GM13977 (cell line): ENCODE measurements at places on chromosomes 11 and 22.

GRCh38 chr22:35540595-35541253 lies at the start of gene RASD2:
RASD2 (plus strand) TSS chr22:35540831; CDS start chr22:35546810, 5,979 bp downstream.
- DNase-seq, result no peak

DNA sequence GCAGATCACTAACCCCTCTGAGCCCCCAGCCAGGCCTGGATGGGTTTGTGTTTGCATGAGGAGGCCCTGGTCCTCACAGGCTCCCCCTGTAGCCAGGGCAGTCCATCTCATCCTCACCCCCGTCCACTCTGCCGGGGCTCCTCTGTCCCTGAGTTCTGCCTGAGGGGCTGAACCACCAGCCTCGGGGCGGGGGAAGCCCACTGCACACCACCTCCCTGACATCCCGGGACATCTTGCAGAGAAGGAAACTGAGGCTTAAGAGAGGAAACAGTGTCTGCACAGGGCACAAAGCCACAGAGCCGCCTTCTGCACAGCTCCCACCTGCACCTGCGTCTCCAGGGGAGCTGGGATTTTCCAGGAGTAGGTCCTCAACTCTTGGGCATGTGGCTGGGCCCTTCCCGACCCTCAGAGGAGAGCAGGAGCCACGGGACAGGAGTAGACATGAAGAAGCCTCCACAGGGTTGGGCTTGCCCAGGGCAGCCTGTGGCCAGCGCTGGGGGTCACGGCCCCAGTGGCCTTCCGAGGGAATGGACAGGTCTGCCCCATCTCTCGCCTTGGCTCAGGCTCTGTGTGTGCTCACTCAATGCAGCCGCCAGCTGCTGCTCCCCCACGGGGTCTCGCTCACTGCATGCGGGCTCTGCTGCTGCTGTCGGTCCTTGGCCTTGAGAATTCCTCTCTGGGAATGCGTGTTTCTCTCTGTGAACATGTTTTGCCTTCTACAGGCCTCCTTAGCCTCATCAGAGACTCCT lies 45.4 kb upstream of the CCDC188 start:
- DNase-seq, result no peak

DNA sequence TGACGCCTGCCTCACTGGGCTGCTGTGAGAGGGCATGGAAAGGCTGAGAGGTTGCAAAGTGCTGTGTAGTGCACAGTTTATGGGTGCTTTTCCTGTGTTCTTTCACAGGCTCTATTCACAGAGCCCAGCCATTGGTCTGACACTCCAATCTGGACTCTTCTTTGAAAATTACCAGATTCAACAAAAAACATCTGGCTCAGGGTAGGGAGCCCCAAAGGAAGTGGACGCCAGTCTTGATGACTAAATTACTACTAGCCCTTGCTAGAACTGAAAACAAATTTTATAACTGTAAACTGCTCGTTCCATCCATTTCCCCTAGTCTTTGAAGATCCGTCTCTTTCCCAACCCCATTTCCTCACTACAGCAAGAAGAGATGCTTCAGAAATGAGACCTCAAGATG lies 178.6 kb downstream of the TENM4 start:
- DNase-seq, result no peak

- DNase-seq, result peak; percentile 88
These were observed at the start of gene KDELR3 for GRCh38 chr22:38467904-38468442. KDELR3 (plus strand) TSS chr22:38468096; CDS start chr22:38468234, 138 bp downstream.

DNA sequence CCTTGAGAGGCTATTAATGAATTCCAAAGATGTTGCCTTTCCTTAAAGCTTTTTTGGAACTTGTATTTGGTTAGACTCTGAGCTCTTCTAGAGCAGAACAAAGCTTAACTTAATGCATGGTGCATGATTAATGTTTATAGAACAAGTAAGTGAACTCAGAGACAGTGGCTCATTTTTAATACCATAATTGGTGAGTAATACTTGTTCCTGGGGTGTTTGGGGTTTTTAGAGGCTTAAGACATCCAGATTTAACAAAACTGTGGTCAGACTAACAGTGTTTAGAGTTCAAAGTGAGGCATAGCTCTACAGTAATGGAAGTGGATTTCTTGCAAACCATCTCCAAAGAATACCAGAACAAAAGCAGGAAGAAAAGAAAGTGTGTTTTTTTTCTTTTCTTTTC lies 73.7 kb upstream of the CTSC start:
- DNase-seq, result no peak

DNA sequence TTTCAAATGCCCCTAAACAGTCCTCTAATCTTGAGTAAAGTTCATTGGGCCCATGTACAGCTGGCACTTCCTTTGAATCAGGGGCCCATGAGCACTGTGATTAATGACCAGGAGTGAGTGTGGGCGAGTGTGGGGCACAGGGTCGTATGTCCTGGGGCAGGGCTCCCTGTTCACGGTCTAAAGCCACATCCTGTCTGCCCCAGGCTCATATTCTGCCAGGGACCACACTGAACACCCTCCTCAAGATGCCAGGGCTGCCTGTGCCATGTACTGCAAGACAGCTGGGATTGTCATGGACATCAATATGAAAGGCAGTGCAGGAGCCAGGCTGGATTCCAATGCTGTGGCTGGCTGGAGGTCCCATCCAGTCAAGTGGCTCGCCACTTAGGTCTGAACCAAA lies 130.5 kb downstream of the KIRREL3 start:
- DNase-seq, result no peak

GRCh38 chr11:128776069-128776423 lies 82.2 kb downstream of the FLI1 start:
- DNase-seq, result peak; percentile 37

GRCh38 chr11:122732342-122733315 lies 77.1 kb downstream of the UBASH3B start:
- DNase-seq, result no peak

DNA sequence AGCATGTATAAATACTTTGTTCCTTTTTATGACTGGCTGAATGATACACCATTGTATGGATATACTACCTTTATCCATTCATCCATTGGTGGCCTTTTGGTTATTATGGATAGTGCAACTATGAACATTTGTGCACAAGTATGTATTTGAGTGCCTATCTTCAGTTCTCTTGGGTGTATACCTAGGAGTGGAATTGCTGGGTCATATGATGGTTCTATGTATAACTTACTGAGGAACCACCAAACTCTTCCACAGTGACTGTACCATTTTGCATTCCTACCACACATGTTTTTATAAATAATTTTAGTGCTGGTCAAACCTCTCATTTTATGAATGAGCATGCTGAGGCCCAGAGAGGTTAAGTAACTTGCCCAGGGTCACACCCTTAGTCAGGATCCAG lies 3.8 kb upstream of the PATZ1 start:
- no peak for DNase-seq

GRCh38 chr11:119589001-119589400 lies 140.0 kb downstream of the NECTIN1 start:
- no peak for DNase-seq

DNA sequence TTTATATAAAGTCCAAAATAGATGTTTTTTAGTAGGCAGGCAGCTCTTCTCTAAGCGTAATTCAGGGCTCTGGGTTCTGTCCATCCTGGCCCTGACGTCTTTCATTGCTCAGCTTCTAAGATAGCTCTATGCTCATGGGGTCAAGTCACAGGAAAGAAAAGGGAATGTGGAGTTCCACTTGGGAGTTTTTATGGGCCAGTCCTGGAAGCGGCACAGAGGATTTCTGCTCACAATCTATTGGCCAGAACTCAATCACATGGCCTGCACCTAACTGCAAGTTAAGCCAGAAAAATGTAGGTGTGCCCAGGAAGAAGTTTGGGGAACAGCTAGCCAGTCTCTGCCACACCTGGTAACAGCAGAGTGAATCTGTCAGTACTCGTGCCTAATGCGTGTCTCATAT lies 7.4 kb upstream of the ZBTB16 start:
- no peak for DNase-seq

DNA sequence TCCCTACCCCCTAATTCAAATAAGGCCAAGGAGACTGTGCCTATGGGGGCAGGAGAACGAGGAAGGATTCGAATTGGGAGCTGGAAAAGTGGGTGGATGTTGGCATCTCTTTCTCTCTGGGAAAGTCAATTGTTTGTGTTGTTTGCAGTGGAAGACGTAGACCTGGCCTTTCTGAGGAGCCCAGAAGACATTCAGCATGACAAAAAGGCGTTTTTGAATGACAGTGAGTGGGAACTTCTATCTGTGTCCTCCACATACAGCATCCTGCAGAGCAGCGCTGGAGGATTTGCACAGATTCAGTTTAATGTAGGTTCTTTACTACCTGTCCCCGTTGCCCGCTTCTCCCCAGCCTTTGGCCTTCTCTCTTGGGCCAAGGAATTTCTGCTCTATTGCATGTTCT lies 28.2 kb downstream of the HTR3B start:
- no peak for DNase-seq

GRCh38 chr22:48578138-48579042 lies 1249.3 kb downstream of the BRD1 start:
- no peak for DNase-seq

- peak; percentile 12 for DNase-seq
These were observed 533.9 kb upstream of the CCDC90B start for GRCh38 chr11:83819931-83820549.

DNA sequence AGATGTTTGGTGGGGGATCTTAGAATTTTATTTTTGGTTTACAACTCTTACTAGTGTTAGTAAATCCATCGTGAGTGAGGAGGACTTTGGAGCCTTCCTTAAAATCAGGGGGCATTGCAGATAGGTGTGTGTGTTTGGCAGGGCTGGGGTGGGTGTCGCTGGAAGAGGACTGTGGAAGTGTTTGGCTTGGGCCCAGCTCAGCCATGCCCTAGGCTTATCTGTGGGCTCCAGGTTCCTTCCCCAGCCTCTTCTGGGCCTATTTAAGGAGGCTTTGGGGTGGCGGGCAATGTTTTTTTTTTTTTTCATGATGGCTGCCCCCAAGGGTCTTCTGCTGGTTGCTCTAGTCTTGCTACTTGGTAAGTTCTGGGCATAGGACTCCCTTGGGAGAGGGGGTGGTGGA lies 22.1 kb downstream of the MTFP1 start:
- DNase-seq, result no peak

- DNase-seq, result no peak
These were observed 9.3 kb downstream of the MSANTD4 start for GRCh38 chr11:106012744-106013143.
